ENCODE measurements at places on chromosomes 3 and 15.

DNA sequence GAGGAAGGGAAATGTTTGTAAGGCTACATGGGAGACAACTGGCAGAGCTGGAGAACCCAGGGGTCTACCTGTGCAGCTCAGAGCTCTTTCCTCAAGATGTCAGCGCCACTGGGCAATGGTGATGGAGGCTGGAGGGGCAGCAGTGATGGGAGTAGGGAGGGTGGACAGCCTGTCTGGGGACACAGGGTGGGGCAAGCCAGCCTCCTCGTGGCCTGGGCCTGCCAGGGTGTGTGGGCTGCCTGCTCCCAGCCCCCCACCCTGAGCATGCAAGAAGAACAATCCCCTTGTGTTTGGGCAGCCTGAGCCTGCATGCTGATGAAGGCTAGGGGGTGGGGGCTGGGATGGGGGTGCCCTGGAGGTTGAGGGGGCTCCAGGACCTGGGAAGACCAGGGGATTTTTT is 1.2 kb downstream of the PCBP4 start:
- no peak for DNase-seq

- DNase-seq, result no peak
Measured at GRCh38 chr3:51337666-51338065, 47.4 kb upstream of the MANF start.

DNA sequence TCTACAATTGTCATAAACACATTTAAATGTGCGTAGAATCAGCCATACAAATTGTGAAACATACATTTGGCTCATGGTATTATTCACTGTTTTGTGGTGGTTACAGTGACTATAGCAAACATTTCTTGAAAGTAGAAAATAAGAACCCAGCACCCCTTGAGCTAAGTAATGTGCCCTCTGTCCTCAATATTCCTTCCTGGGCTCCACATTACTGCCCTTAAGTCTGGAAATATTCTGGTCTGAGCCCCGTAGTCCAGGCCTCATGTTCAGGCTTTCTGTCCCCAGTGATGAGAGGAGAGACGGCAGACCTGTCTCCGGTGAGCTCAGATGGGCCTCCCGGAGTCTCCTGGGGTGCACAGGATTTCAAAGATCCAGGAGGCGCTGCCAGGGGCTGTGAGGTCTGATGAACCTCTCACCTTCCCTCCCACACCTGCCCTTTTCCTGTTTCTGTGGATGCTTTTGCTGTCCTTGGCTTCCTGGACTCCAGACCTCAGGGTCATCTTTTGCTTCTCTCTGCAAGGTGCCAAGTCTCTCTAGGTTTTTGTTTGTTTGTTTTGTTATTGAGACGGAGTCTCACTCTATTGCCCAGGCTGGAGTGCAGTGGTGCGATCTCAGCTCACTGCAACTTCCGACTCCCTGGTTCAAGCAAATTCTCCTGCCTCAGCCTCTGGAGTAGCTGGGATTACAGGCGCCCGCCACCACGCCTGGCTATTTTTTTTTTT is 8.8 kb upstream of the MUC20 start:
- DNase-seq, result no peak

DNA sequence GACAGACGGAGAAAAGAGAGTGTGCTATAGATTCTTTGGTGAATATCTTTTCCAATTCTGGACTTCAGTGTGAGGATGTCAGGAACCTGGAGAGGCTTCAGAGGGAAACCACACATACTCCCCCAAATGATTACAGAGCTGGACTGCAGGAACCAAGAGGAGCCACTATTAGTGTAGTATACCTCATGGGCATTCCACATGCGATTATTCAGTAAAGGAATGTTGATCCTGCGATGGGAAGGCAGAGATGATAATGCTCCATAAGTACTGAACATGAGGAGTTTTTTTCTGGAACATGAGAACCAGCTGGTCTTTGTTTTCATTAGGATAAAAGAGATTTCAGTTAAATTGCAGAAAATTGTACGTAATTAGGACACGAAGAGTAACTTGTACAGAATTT is 18.7 kb downstream of the STARD9 start:
- DNase-seq, result no peak

DNA sequence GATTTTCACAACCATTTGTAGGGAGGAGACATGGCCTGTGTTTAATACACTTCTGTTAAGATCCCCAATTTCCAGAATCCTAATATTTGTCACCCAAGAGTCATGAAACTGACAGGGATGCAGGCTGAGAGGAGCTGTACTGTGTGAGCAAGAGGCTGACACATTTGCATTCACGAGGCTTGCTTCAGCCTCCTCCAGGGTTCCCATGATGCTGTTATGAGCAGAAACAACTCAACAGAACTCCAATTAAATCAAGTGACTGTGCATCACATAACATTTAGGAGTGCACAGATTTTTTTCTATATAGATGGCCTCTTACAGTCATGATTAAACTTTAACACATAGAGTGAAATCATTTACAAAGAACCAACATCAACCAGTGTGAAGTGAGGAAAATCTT is 292.3 kb upstream of the STT3B start:
- DNase-seq, result no peak

- DNase-seq, result no peak
Measured at GRCh38 chr3:156617781-156618180, 56.6 kb upstream of the TIPARP start.

DNA sequence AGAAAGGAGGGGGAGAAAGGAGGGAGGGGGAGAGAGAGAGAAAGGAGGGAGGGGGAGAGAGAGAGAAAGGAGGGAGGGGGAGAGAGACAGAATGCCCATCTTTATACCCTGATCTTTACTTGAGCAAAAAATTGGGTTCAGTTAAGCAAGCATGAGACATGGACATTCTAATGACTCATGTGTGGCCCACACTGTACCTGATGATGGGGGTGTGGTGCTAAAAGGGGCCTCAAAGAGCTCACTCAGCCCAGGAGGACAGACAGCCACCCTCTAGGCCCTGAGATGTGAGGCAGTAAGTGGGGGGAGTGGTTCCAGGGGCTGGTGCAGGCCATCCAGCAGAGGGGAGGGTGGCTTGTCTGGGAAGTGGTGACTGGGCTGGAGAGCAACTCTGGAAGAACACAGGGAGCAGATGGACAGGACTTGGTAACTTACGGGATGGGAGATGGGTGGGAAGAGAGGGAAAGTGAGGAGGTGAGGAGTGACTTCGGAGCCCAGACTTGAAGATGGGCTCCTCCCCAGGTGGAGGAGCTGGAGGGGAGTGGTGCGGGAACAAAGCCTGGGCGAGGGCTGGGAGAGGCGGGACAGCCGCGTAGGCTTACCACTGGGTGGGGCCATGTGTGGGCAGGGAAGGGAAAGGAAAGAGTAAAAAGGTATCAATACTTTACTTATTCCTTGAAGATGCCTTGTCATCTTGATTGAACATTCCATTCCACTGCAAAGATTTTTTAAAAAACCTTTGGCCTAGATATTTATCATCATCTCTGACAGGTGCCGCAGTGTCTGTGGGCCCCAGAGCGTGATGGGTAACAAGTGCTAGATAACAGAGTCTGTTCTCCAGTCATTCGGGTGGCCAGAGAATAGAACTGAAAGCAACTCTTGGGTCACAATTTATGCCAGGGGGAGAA is 32.3 kb downstream of the TSPAN3 start:
- no peak for DNase-seq

- DNase-seq, result no peak
Measured at GRCh38 chr15:62706317-62706716, 336.2 kb upstream of the TPM1 start.

DNA sequence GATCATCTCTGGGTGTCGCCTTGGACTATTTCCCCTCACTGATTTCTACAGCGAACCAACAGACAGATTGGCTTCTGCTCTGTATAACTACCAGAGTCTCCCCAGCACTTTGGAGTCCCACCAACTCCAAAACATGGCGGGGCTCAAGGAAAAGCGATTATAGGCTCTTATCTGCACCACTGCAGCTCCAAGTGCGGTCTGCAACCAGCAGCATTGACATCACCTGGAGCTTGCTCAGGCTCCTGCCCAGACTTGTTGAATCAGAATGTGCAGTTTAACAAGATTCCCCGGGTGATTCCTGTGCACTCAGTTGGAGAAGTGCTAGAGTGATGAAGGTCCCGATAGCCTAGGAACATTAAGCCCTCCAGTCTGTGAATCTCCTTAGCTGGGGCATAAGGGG is 9.0 kb downstream of the CCK start:
- DNase-seq, result no peak

DNA sequence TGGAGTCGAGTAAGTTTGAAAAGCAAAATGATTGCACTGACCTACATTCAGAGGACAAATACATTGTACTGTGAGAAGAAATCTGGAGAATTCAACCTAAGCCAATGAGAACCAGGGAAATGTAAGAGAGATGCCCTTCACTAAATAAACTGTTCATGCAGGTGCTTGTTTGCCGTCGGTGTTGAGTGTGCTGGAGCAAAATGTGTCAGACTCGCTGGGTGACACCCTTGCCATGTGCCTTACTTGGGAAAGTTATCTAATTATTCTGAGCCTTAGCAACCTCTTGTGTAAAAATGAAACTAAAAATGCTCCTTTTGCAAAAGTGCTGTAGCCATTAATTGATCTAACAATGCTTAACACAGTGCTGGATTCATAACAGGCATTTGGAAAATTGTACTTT is 140.4 kb downstream of the GABRB3 start:
- DNase-seq, result no peak

DNA sequence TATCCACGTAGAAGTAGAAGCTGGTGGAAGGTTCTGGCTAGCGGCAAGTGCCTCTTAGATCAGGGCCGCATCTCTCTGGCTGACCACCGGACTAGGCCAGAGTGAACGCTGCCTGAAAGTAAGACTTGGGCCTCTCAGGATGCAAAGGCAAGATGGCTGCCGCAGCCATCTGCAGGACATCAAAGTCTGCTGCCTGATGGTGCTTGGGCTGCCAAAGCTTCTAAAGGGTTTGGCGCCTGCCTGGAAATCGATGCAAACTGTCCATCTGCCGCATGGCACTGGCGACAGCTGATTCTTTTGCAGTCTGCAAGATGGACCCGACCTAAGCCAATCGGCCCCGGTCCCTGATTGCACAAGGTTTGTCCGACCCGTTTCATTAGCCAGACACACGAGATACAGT is 196.7 kb upstream of the TBC1D5 start:
- no peak for DNase-seq

- DNase-seq, result no peak
Measured at GRCh38 chr15:64136347-64136746, 15.2 kb upstream of the SNX22 start.

- no peak for DNase-seq
Measured at GRCh38 chr15:63950911-63951481, 95.3 kb downstream of the DAPK2 start.

GRCh38 chr3:160812304-160812703 is 56.3 kb downstream of the PPM1L start:
- DNase-seq, result no peak

DNA sequence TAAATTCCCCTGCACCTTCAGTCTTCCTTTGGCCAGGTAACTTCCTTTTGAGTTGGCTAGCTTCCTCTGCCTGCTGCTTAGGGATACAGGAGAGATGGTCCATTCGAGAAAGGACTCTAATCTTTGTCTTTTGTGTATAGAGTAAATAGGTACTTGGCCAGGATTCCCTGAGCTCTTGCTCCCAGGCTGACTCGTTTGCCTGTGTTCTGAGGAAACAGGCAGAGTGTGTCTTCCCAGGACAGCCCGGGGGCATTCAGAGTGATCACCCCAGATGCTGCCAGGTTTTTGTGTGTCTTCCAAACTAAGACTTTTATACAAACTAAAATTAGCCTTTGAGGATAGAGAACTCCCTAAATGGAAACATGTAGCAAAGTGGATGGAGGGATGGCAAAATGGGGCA is 39.5 kb downstream of the TMEM108 start:
- DNase-seq, result no peak

DNA sequence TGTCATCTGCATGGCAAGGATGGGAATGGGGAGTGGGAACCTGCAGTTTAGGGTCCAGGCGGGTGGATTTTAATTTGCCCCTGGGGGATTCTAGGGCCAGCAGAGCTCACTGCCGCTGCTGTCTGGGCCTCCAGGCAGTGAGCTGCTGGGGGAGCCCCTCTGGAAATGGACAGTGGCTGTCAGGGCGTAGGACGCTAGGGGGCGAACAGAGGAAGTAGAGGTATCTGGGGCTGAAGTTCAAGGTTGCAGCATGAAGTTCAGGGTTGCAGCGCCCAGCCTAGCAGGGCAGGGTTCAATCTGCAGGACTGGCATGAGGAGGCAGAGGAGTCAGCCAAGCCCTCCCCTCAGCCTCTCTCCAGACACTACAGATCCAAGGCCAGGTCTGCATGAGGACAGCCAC is 49.5 kb downstream of the APBA2 start:
- DNase-seq, result peak; percentile 28

DNA sequence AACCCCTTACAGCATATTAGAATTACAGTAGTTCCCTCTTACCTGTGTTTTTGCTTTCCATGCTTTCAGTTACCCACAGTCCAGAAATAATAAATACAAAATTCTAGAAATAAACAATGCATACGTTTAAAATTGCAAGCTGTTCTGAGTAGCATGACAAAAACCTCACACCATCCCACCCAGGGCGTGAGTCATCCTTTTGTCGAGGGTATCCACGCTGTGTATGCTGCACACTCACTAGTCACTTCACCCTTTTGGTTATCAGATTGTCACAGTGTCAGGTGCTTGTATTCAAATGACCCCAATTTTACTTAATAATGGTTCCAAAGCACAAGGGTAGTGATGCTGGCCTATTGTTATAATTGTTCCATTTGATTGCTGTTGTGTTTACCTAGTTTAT is 72.5 kb upstream of the P3H2 start:
- DNase-seq, result no peak

DNA sequence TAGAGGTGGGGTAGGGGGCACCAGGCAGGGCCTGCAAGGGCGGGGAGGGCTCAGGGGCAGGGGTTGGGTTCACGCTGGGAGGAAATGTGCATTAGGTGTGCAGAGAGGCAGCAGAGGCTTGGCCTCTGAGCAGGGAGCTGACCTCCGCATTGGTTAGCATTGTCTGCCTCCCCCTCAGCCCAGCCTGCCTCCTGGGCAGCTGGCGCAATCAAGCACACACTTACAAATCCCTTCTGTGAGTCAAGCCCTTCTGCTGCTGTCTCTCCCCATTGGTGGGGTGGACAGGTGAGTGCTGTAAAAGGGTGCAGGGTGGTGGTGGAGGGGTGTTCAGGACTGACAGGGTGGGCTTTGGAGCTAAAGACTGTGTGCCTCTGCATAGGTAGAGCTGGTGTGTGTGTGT is 9.3 kb downstream of the LOXL1 start:
- no peak for DNase-seq

GRCh38 chr3:165883863-165884478 is 46.7 kb upstream of the BCHE start:
- DNase-seq, result no peak

- DNase-seq, result no peak
Measured at GRCh38 chr3:25235466-25235865, 192.6 kb upstream of the RARB start.
